ENCODE measurements at places on chromosomes 1 and 21.
A peak's percentile ranks its signal among the peaks of the same experiment; 100 is the strongest.

- peak; percentile 89 for DNase-seq
Observed at GRCh38 chr1:152001631-152002584, 8.2 kb upstream of the S100A10 start.

GRCh38 chr1:104238991-104239390 lies 489.3 kb downstream of the AMY1C start:
- no peak for DNase-seq

DNA sequence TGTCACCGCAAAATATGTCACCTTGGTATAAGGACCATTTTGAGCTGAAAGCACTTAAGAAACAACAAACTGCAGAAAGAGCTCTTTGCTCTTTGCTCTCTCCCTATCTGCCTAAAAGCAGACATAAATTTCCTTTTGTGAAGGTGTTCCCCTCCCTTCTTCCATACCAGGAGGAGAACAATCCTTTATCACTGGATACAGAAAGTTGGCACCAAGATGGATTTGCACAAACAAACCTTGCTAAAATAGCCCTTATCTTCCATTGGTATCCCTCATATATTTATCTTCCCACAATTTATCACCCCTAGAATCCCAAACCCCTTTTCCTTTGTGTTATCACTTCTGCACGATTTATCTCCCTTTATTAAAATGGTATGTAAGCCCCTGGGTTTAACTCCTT lies 51.4 kb downstream of the DPYD start:
- DNase-seq = no peak

- no peak for DNase-seq
Observed at GRCh38 chr1:10721381-10722321, 74.8 kb downstream of the CASZ1 start.

DNA sequence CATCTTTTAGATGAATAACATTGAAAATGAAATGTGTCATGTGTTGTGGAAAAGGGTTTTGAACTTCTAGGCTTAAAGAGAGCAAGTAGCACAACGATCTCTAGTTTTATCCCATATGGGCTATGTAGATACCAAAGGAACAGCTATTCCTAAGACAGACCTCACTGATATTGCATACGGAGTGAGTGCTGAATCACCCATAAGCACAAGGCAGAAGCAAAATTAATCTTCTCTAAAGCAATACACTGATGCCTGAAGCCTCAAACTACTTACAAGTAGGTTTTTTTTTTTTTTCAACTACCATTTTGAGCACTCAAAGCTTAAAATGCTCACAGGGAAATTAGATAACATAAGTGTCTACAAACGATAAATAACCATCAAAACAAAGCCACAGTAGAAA lies 5.0 kb upstream of the KMO start:
- no peak for DNase-seq

- DNase-seq = no peak
Observed at GRCh38 chr1:48003741-48004531, 6.8 kb upstream of the TRABD2B start.

GRCh38 chr1:233364695-233365539 lies 37.4 kb downstream of the MAP3K21 start:
- DNase-seq = peak; percentile 7

- DNase-seq = no peak
Observed at GRCh38 chr1:215181518-215181917, 99.0 kb downstream of the KCNK2 start.

DNA sequence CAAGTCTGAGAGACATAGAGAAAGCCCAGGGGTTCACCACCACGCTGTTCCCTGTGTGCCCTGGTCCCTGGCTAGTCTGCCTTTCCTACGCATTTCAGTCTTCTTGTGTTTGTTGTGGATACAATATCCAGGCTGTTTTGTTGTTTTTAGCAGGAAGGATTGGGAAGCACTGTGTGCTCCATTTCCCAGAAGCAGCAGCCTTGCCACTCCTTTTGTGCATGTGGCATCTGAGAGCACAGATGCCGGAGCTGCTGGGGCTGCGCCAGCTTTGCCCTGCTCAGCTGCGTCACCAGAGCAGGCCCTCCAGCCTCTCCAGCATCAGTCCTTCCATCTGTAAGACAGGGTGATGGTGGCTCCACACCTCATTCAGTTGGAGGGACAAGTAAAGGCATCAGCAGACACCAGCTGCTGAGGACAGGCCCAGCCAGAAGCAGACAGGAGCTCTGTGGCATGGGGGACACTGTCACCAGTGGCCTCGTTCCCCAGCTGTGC lies 94.4 kb upstream of the COL6A1 start:
- DNase-seq = peak; percentile 58

- no peak for DNase-seq
Observed at GRCh38 chr21:41701749-41702148, 65.1 kb downstream of the RIPK4 start.

DNA sequence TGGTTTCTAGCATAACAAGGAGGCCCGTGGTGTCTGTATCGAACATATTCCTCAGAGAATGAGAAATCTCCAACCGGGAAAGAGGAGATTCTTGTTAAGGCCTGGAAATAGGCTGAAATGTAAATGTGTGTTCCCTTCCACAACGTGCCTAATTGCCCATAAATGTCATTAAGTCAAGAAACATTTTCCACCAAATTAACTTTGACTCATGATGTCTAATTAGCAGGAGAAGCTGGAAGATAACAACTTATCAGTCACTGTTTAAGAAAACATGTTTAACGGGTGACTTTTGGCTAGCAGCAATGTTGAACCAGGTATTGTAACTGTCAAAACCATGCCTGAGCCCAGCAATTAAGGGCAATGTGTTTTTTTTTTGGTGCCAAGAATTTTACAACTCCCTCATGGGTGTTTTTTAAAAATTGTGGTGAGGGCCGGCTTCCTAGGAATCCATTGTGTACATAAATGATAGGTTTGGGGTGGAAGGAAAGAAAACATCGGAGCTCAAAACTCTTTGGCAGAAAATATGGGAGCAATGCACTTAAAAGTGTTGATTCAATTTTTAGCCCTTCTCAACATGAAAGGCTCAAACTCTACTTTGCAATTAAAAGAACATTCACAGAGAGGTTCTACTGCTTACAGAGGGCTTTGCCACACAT lies 67.0 kb downstream of the OLIG1 start:
- DNase-seq = no peak

- no peak for DNase-seq
Observed at GRCh38 chr1:55339681-55340080, 124.5 kb upstream of the USP24 start.

GRCh38 chr1:92843046-92843423 lies 11.2 kb downstream of the RPL5 start:
- DNase-seq = no peak

DNA sequence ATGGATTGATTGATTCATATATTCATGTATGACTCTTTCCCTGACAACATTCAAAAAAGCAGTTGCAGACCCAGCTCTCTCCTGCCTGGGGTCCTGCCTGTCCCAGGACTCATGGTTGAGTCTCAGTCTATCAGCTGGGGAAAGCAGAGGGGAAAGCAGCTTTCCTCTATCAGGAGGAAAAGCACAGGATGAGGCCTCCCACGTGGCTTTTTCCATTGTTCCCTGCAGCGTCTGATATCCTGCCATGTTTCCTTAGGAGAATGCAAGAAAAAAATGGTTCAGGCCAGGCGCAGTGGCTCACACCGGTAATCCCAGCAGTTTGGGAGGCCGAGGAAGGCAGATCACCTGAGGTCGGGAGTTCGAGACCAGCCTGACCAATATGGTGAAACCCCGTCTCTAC lies 133.0 kb upstream of the VAMP3 start:
- no peak for DNase-seq

All from muscle of back (tissue), 13 donors.